K562 (cell line): ENCODE measurements at places on chromosomes 1 and 21. TPM values are rescaled to one million over a fixed set of nuclear protein-coding genes. Genes with fewer than 3 reads are reported as not detected.

The CACHD1 gene
- 0.04 and 0.07 TPM in 2 replicates for total RNA-seq

The GOLT1A gene
- not detected in 2 replicates for total RNA-seq

The SPRR2E gene
- total RNA-seq, result not detected in 2 replicates

The FCAMR gene
- total RNA-seq, result not detected in 2 replicates

The C1orf105 gene
- not detected in 2 replicates for total RNA-seq

The PAFAH2 gene
- total RNA-seq, result 4.7 and 5.9 TPM in 2 replicates

The SLC26A9 gene
- total RNA-seq, result not detected in 2 replicates

The PLPP3 gene
- 0.16 and 0.36 TPM in 2 replicates for total RNA-seq
